Hematopoietic multipotent progenitor cell treated with erythropoietin and hydrocortisone succinate and interleukin-3 and kit ligand, for 8 days (in vitro differentiated cells): ENCODE measurements at places on chromosomes 11 and 22.

- DNase-seq: no peak
Measured at GRCh38 chr11:134363592-134363991, 31.8 kb downstream of the GLB1L2 start.

DNA sequence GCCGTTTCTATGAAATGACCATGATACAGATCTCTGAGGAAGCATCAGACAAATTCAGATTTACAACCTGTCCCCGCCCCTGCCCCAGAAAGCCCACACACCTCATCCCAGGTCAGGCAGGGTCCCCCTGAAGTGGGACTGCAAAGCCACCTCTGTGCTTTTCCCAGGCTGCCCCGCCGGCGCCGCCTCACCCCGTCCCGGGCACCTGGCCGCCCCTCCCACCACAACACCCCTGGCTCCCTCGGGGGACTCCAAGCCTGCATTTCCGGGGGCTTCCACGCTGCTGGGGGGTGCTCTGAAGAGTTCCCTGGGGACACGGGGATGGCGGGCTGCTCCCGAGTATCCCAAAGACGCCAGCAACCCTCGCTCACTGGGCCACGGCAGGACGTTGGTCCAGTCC is 23.2 kb downstream of the DRD4 start:
- DNase-seq: no peak

DNA sequence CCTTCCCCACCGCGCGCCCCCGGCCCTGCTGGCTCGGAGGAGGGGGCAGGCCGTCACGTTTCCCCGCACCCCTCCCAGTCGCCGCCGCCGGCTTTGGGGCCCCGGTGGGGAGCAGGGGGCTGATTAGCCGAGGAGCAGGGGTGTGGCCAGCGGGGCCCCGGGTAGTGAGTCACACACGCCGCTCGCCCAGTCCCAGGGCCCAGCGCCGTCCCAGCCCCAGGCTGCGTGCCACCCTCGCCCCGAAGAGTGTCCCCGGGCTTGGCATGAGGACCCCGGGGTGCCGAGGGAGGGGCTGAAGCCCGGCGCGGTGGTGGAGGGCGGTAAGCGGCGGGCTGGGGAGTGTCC is 34.4 kb downstream of the PRDM11 start:
- DNase-seq: peak; percentile 84

DNA sequence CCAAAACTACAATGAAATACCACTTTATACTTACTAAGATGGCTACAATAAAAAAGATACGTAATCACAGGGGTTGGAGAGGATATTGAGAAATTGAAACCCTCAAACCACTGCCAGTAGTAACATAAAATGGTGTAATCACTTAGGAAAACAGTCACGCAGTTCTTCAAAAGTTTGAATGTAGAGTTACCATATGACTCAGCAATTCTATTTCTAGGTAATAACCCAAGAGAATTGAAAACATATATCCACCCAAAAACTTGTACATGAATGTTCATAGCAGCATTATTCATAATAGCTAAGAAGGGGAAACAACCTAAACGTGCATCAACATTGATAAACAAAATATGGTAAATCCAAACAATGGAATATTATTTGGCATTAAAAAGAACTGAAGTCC is 24.4 kb upstream of the PSMA1 start:
- DNase-seq: peak; percentile 23

- no peak for DNase-seq
Measured at GRCh38 chr11:67486481-67487195, 3.8 kb downstream of the AIP start.

DNA sequence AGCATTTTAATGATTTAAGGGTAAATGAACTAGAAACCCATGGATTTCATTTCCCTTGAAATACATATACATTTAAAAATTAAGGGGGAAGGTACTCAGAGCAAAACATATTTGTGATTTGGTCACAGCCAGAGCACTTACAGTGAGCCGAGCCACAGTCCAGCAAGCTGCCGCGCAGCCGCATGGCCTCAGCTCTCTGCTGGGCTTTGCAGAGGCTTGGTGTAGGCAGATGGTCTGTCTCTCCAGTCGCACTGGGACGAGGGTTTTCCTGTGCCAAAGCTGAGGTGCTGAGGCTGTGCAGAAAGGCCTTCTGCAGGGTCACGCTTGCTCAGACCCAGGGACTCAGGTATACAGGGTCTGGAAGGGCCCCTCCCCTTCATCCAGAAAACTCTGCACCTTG is 367.3 kb downstream of the OPCML start:
- no peak for DNase-seq

GRCh38 chr11:28343304-28344233 is 235.4 kb downstream of the METTL15 start:
- peak; percentile 85 for DNase-seq

- DNase-seq: no peak
Measured at GRCh38 chr11:78773077-78773476, 198.4 kb upstream of the NARS2 start.

DNA sequence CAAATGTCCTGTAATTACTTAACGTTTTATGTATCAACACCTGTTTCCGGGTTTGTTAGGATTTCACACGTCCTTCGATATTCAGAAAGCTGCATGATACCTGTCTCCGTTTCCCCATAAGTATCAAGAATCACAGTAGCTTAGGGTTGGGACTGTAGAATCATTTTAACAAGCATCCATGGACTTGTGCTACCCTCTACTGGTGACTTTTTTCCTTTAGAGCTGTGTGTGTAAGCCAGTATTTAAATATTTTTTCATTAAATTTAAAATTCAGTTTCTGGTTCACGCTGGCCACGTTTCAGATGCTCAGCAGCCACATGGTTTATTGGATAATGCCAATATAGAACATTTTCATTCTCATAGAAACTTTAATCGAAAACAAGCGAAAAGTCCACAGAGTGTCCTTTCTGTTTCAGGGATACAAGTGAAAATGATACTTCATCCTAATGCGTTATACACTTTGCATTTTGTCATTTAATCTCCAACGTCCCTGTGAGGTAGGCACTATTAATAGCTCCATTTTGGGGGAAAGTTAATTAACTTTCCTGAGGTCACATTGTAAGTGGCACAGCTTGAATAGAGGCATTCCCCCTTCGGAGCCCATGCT is 61.5 kb upstream of the SLC25A18 start:
- DNase-seq: peak; percentile 71

DNA sequence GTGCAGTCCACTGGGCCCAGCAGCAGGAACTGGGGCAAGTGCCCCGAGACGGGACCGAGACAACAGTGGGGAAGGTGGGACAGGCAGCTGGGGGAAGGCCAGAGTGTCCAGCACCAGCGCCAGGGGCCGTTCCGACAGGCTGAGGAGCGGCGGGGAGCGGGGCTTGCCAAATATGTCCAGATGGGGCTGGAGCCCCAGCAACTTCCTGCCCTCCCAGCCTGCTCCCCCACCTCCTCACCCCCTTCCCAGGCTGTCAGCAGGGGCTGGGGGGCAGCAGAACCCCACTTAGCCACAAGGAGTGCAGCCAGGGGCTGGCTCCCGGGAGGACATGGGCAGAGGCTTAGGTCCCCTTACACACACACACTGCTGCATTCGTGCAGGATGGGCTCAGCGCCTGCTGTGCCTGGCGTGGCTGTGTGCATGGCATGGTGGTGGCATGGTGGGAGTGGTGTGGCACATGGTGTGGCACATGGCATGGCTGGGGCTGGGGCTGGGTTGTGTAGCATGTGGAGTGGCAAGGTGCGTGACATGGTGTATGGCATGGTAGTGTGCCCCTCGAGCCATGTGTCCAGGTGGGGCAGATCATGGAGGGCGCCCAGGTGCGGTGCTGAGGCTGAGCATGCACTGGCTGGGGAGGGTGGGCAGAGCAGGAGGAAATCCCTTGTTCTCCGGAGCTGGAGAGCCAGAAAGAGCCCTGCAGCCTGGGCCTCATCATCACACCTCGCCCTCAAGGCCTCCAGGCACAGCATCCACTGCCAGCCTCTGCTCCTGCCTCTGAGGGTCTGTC is 51.7 kb downstream of the CDKN1C start:
- DNase-seq: no peak
